ENCODE measurements at places on chromosomes 7 and 10. TPM values are rescaled to one million over a fixed set of nuclear protein-coding genes. Genes with fewer than 3 reads are reported as not detected.

Gene CBLL1
- 11.7 TPM for total RNA-seq

Gene INHBA
- total RNA-seq = 0.40 TPM

Gene UCMA
- not detected for total RNA-seq

Gene CAMK2B
- total RNA-seq = 0.22 TPM

Gene STAG3
- total RNA-seq = 0.20 TPM

Gene KIFBP
- 17.9 TPM for total RNA-seq

Gene TMEM140
- 59.7 TPM for total RNA-seq

Gene FBXL13
- total RNA-seq = 0.20 TPM

Gene ZP3
- total RNA-seq = 1.8 TPM

Gene WNT2
- total RNA-seq = not detected

Gene GGCT
- 22.2 TPM for total RNA-seq

Gene PSD
- total RNA-seq = 0.60 TPM

Gene CNPY1
- total RNA-seq = not detected

Gene LAMB1
- 315 TPM for total RNA-seq

Gene KLF14
- not detected for total RNA-seq

Gene TUBB8
- not detected for total RNA-seq

Gene ACTL6B
- not detected for total RNA-seq

Gene TRIL
- total RNA-seq = 15.0 TPM

Gene GNGT1
- not detected for total RNA-seq

Gene PIK3CG
- total RNA-seq = 3.5 TPM

Gene OR2A5
- total RNA-seq = not detected

Gene HOXA10
- total RNA-seq = under 0.01 TPM

Gene AQP1
- total RNA-seq = 1.7 TPM

Gene ERVW-1
- total RNA-seq = not detected

Gene NAT16
- not detected for total RNA-seq

Gene RHOBTB1
- total RNA-seq = 32.1 TPM

Gene ANK3
- under 0.01 TPM for total RNA-seq

Gene CHAT
- total RNA-seq = not detected

Gene NPY4R
- not detected for total RNA-seq

Gene PNLIPRP2
- total RNA-seq = not detected

Gene CAV1
- 1,079 TPM for total RNA-seq

Gene BICC1
- total RNA-seq = 0.20 TPM

Gene AKR1D1
- total RNA-seq = not detected

Gene TRIM50
- total RNA-seq = not detected

Gene CDCA7L
- total RNA-seq = 44.4 TPM

Data from lung microvascular endothelial cell (primary cell).